Aorta (tissue), 5 donors: ENCODE measurements at places on chromosomes 6 and 20. TPM values are rescaled to one million over a fixed set of nuclear protein-coding genes. Genes with fewer than 3 reads are reported as not detected.
A peak's percentile ranks its signal among the peaks of the same experiment; 100 is the strongest.

The SSTR4 gene
- total RNA-seq, result not detected

The EHMT2 gene
- total RNA-seq, result 23.6 TPM

The C20orf144 gene
- total RNA-seq, result 0.16 TPM

The CENPW gene
- 5.6 TPM for total RNA-seq

The LHFPL5 gene
- not detected for total RNA-seq

The PTCHD4 gene
- 2.4 TPM for total RNA-seq

The SLC35F1 gene
- 0.81 TPM for total RNA-seq

The PHACTR3 gene
- total RNA-seq, result 0.27 TPM

DNA sequence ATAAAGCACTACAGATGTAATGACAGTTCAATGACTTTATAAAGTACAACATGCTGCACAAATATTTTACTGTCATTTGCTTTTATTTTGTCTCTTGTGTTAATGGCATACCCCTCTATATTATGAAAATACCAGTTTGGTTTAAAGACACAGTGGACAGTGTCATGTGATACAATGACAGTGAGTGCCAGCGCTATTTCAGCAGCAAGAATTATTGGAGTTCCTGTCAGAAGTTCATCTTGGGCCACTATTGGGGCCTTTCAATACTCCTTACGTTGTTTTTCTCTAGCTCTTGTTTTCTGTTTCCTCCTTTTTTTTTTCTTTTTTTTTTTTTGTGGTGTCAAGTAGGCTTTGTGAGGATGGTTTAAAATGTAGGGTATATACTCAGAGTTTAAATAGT, 232.5 kb downstream of the FARS2 start:
- H3K4me1 ChIP-seq, result no peaks in the 10 kb centered on the region
- DNase-seq, result no peak
- no peak overlapping the region for H3K4me3 ChIP-seq
- no peak overlapping the region for H3K27ac ChIP-seq

GRCh38 chr6:149820506-149820905, 43.7 kb downstream of the LRP11 start:
- no peak overlapping the region for H3K27ac ChIP-seq
- H3K4me1 ChIP-seq, result no peaks in the 10 kb centered on the region
- H3K36me3 ChIP-seq, result peaks cover 1% of the 10 kb centered on the region
- no peaks in the 10 kb centered on the region for H3K27me3 ChIP-seq
- no peak for DNase-seq

- no peak overlapping the region for H3K27ac ChIP-seq
- no peaks in the 10 kb centered on the region for H3K4me1 ChIP-seq
- no peaks in the 10 kb centered on the region for H3K27me3 ChIP-seq
- H3K36me3 ChIP-seq, result no peaks in the 10 kb centered on the region
- DNase-seq, result peak; percentile 62
Measured at GRCh38 chr6:3286641-3287171, 28.0 kb downstream of the PSMG4 start.

DNA sequence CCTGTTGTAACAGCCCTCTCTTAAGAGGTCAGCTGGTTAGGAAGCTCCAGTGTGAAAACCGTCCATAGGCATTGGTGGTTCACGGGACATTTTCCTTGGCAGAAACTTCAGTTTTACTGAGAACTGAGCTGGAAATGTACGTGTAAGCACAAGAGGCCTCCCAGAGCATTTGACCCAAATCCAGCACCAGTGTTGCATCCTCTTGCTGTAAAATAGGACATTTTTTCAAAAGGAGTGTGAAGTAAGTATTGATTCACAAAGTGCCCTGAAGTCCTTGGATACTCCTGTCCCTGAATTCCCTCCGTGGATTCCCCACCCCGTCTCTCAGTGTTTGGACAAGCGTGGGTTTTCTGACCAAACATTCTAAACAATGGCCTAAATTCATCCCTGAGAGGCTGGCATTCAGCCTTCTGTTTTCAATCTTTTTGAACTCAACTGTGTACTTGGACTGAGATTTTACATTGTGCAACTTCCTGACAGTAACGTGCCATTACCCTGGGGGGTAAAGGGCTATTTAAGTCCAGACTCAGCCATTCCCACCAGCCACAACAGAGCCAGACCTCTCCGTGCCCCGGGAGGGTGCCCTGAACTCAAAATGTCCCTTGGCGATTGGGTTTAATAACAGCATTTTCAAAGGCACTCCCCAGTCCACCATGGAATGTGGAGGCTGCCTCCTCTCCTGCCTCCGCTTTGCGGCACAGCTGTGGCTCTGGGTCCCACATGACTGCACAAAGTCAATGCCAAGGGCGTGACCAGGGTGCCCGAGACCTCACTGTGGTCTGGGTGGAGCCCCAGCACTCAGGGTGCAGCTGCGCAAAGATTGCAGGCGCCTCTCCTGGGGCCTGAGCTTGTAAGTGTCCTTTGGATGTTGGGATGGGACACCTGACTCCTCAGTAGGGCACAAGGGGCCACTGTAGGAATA, 92.7 kb upstream of the AFDN start:
- no peak overlapping the region for H3K4me3 ChIP-seq
- H3K27me3 ChIP-seq, result no peaks in the 10 kb centered on the region
- no peak overlapping the region for H3K27ac ChIP-seq
- DNase-seq, result no peak
- no peaks in the 10 kb centered on the region for H3K36me3 ChIP-seq

DNA sequence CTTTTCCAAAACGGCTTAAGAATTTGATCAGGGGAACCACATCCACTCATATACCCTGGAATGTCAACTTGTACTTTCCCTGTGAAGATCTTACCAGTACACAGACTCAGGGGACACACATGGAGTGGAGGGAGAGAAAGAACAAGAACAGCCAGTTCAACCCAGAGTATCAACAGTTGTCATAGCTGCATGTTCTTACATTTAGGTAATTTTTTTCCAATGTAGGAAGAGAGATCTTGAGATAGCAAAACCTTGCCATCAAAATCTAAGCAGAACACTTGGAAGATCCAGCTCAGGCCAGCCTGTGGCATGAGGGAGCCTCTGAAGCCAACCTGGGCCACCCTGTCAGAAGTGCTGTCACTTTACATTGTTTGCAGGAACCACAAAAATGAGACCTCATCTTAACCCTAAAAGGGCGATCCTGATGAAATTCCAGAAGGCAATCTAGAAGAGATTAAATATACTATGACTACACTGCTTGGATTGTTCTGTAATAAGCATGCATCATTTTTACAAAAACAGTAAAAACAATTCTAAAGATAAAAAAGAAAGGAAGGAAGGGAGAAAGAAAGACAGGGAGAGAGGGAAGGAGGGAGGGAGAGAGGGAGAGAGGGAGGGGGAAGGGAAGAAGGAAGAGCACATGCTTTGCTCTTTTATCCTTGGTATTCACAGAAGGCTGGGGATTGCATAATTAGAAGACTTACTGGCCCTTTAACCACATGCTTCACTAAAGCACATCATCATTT, 124.7 kb upstream of the TCF21 start:
- peaks cover 6% of the 10 kb centered on the region for H3K4me1 ChIP-seq
- H3K27ac ChIP-seq, result peak overlapping the region; percentile 57
- DNase-seq, result no peak
- H3K27me3 ChIP-seq, result no peaks in the 10 kb centered on the region

GRCh38 chr6:144443157-144443556, 158.0 kb downstream of the UTRN start:
- no peaks in the 10 kb centered on the region for H3K4me1 ChIP-seq
- no peaks in the 10 kb centered on the region for H3K27me3 ChIP-seq
- H3K36me3 ChIP-seq, result peaks cover 3% of the 10 kb centered on the region
- no peak overlapping the region for H3K4me3 ChIP-seq
- H3K27ac ChIP-seq, result no peak overlapping the region

DNA sequence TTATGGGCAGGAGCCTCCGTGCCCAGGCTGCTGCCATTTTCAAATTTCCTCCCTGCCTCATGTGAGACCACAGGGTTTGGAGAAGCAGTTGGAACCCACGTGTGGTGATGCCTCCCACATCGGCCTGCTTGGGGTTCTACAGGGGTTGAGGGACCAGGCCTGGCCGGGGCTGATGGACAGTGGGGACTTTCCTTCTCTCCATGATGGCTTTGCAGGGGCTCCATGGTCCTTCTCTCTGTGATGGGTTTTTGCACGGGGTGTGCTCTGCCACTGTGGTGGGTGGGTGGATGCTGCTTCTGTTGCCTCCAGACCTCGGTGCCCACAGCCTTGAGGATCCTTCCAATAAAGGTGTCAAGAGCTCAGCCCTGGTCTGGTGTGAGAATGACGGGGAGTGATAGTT, 54.4 kb downstream of the ADNP start:
- H3K36me3 ChIP-seq, result no peaks in the 10 kb centered on the region
- H3K4me1 ChIP-seq, result no peaks in the 10 kb centered on the region

DNA sequence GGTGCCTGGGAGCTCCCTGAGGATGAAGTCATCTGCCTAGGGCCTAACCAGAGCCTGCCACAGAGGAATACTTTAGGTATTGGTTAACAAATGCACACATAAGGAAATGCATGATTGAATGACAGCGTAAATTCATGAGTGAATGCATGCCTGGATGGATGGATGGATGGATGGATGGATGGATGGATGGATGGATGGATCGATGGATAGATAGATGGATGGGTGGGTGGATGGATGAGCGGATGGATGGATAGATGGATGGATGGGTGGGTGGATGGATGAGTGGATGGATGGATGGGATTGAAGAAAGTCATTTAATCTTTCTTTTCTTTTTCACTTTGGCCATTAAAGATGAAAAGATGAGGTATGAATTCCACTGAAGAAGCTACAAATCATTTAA, 111.9 kb upstream of the SIRPG start:
- H3K36me3 ChIP-seq, result no peaks in the 10 kb centered on the region
- DNase-seq, result no peak
- H3K27me3 ChIP-seq, result no peaks in the 10 kb centered on the region
- H3K4me3 ChIP-seq, result no peak overlapping the region

- no peaks in the 10 kb centered on the region for H3K27me3 ChIP-seq
- no peak for DNase-seq
- no peaks in the 10 kb centered on the region for H3K36me3 ChIP-seq
Measured at GRCh38 chr6:153172815-153173214, 41.7 kb upstream of the RGS17 start.

DNA sequence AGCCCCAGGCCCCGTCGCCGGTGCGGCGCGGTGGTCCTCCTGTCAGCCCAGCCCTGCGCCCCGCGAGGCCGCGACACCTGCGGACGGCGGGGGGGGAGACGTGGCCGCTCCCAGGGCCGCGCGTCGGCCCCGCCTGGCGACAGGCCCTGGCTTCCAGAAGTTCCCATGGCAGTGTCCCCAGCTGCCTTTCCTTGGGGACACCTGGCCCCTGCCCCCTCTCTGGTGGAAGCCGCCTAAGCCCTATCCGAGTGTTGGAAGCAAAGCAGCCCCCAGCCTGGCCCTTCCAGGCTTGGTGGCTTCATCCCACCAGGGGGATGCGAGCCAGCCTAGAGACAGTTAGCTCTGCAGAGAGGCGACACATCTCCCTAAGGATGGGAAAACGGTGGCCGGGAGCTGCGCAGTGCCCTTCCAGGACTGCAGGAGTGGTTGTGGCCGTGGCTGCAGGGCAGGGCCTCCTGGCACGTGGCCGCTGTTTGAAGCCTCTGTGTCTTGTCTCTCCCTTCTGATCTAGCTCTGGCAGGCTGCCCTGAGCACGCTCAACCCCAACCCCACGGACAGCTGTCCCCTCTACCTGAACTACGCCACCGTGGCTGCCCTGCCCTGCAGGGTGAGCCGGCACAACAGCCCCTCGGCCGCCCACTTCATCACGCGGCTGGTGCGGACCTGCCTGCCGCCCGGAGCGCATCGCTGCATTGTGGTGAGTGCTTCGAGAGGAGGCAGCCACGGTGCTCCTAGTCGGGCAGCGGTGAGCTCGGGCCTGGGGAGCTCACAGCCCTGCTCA, 816 bp downstream of the NPEPL1 start:
- H3K27ac ChIP-seq, result peak overlapping the region; percentile 27
- H3K36me3 ChIP-seq, result no peaks in the 10 kb centered on the region
- DNase-seq, result peak; percentile 79

DNA sequence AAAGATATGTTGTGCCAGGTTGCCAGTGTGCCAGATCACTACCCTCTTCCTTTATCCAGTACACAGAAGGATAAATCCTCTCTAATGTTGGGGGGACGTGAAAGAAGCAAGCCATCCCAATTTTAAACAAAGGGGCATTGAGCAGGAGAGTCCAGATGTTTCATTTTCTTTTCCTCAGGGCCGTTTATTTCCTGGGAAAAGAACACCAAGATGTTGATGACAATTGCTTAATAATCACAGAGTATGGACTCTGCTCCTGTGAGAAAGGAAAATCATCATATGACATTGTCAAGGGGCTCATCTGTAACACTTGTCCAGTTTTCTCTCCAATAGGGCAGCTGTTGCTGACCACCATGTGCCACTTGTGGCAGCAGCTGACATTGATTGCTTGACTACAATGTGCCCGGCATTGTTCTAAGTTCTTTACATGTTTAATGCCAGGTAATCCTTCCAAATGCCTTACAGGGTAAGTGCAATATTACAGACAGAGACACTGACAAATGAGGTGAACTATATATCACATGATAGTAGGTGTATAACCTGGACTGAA, 161.4 kb downstream of the CD109 start:
- DNase-seq, result no peak
- no peaks in the 10 kb centered on the region for H3K27me3 ChIP-seq
- no peaks in the 10 kb centered on the region for H3K36me3 ChIP-seq
- H3K27ac ChIP-seq, result no peak overlapping the region
- H3K4me1 ChIP-seq, result no peaks in the 10 kb centered on the region

GRCh38 chr6:95676011-95676628, 98.8 kb downstream of the MANEA start:
- H3K27me3 ChIP-seq, result no peaks in the 10 kb centered on the region
- H3K4me3 ChIP-seq, result no peak overlapping the region
- no peaks in the 10 kb centered on the region for H3K36me3 ChIP-seq
- DNase-seq, result no peak
- H3K4me1 ChIP-seq, result no peaks in the 10 kb centered on the region

DNA sequence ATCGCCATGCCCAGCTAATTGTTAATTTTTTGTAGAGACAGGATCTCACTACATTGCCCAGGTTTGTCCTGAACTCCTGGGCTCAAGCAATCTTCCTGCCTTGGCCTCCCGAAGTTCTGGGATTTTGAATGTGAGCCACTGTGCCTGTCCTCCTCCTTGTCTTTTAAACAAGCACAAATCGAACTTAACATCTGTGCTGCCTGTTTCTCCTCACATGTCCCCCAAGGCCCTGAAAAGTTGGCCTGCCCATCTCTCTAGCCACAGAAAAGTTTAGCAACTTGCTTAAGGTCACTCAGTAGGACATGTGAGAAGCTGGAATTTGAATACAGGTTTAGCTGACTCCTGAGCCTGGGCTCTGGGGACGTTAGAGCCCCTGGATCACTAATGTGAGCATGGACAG, 115.7 kb upstream of the KCNG1 start:
- H3K27ac ChIP-seq, result no peak overlapping the region
- H3K36me3 ChIP-seq, result no peaks in the 10 kb centered on the region
- no peak overlapping the region for H3K4me3 ChIP-seq
- H3K27me3 ChIP-seq, result no peaks in the 10 kb centered on the region

DNA sequence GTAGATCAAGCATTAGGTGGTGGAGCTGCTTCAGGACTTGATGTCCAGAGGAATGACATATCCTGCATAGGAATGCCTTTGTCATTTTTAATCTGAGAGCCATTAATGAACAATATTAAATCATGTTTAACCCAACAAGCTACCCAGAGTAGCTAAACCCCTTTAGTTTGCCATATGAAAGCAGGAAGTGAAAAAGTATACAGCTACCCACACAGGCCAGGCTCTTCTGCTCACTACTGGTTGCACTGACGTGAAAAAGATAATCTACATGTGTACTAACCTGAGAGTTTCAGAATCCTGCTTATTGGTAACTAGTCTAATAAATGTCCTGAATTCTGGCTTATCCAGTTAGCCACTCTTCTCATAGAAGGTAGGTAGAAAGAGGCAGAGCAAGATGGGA, 19.9 kb downstream of the GLYATL3 start:
- H3K4me1 ChIP-seq, result no peaks in the 10 kb centered on the region
- no peak overlapping the region for H3K4me3 ChIP-seq
- H3K27ac ChIP-seq, result no peak overlapping the region
- no peaks in the 10 kb centered on the region for H3K27me3 ChIP-seq
